ENCODE measurements at places on chromosomes 7 and 10.

DNA sequence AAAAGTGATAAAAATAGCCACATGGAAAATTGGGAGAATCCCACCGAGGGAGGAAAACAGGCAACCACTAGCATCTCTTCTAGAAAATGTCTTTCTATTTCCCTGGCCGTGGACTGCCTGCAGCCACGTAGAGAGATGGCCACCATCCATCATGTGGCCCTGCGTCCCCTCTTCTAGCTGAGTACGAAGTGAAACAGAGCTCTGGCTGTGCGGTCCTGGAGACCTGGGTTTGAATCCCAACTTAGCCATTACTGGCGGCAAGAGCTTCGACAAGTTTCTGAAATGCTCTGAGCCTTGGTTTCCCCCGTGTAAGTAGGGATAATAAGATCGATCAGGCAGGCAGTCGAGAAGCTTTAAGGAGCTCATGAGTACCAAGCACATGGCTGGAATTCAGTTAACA is 32.9 kb downstream of the ZCCHC24 start:
- no peak for DNase-seq

- no peak for DNase-seq
These were observed 40.4 kb upstream of the ABLIM1 start for GRCh38 chr10:114698271-114699061.

DNA sequence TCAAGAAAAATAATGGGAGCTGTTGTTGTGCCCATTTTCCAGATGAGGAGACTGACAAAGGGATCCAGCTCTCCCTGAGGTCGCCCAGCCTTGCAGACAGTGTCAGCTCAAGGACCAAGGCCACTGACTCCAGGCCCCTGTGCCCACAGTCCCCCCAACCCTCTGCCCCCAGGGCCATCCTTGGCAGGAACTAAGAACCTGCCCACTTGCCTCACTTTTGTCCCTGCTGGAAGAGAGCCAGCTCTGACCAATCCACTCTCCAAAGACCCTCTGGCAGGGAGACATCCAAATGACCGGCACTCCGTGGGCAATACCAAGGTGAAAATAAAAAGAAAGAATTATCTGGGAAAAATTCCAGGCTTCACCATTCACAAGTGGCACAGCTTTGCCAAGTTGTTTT is 101.3 kb downstream of the TCERG1L start:
- DNase-seq, result no peak

GRCh38 chr7:37225285-37225969 is 223.2 kb downstream of the ELMO1 start:
- DNase-seq, result no peak

DNA sequence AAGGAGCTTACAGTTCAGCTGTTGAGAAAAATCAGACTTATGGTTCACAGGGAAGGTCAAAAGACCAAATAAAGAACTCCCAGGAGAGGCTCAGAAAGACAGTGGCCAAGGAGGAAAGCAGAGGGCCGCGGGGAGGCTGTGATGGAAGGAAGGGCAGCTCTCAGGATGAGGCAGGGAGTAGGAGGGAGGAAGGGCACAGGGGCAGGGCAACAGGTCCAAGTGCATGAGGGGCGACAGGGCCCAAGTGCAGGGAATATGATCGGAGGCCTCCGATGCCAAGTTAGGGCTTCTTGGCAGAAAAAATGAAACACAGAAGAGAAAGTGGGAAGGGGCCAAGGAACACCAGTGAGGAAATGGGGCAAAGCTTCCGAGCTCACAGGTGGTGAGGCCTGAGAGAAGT is 13.4 kb upstream of the PNLIPRP2 start:
- DNase-seq, result no peak

DNA sequence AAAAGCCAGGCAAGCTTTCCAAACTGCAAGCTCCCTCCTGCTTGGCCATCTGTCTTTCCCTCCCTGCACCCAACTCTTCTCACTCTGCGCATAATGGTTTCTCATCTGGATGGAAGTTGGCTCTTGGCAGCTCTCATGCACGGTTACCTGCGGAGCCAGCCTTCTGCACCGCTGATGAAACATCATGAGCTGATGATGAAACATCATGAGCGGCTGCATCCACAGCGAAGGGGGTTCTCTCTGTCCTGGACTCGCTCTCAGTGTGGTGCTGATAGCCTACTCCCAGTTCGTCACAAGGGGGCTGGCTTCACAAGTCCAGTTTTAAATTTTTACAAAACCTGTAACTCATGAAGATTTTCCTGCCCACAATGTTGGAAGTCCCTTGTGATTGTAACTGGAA is 457.5 kb downstream of the ACTR3B start:
- no peak for DNase-seq

- no peak for DNase-seq
These were observed 597.2 kb upstream of the ADARB2 start for GRCh38 chr10:2334575-2334974.

- no peak for DNase-seq
These were observed 66.8 kb downstream of the TMEM168 start for GRCh38 chr7:112723416-112723815.

DNA sequence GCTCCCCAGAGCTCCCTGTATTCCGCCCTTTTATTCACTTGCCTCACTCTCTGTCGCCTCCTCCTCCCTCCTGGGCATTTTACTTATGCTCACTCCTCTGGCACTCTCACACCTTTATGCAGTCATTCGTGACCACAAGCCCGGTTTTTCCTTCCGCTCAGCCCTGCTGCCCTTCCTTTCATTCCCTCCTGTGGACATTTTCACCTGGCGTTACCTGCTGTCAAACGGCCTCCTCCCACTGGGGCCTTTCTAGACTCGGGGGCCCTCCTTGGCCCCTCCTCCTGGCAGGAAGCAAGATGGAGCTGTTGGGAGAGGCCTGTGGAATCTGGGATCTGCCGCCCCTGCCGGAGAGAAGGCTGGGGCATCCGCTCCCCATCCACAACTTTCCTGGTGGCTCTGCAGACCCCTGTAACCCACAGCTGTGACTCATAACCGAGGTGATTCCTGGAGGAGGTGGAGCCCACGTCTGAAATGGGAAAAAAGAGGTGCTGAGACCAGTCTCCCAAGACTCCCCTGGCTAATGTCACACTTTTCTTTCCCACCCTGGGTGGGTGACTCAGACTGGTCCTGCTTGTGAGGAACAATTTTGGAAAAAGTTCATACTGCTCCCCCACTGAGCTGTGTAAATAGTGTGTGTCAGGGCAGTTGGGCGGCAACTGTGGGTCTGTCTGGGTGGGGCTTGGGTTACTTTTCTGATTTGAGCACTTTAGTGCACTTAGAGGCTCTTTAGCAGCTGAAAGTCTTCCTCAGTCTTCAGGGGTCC is 1.2 kb downstream of the VCL start:
- DNase-seq, result peak; percentile 39

- DNase-seq, result no peak
These were observed 107.0 kb upstream of the PARD3 start for GRCh38 chr10:34922138-34922537.

- DNase-seq, result no peak
These were observed 133.4 kb downstream of the PRKAG2 start for GRCh38 chr7:151743481-151743983.

GRCh38 chr7:12694817-12695216 is 7.4 kb downstream of the ARL4A start:
- DNase-seq, result no peak

DNA sequence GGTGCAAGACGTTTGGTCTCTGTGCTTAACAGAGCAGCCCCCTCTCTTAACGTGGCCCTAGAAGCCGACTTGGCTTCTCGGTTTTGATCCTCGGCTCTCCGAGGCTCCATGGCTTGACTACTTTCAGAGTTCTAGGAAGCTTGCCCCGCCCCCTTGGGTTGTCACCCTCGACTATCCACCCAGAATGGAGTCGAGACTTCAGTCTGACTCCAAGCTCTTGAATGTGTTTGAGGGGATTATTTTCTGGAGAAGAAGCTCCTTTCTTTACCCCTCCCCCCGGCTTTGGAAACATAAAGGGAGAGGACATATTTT is 448 bp downstream of the SEC24C start:
- DNase-seq, result no peak

DNA sequence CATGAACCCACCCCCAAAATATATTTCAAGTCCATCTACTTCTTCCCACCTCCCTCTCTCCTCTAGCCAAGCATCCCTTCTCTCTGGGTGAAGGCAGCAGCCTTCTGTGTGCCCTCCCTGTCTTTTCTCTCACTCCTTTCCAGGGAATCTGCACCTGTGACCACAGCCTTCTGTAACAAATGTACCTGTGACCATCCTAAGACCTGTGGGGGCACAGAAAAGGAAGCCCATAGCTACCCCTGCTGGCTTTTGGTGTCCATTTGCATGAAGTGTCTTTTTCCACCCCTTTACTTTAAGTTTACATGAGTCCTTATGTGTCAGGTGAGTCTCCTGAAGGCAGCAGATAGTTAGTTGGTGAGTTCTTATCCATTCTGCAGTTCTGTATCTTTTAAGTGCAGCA is 2.0 kb upstream of the TBXAS1 start:
- DNase-seq, result no peak

DNA sequence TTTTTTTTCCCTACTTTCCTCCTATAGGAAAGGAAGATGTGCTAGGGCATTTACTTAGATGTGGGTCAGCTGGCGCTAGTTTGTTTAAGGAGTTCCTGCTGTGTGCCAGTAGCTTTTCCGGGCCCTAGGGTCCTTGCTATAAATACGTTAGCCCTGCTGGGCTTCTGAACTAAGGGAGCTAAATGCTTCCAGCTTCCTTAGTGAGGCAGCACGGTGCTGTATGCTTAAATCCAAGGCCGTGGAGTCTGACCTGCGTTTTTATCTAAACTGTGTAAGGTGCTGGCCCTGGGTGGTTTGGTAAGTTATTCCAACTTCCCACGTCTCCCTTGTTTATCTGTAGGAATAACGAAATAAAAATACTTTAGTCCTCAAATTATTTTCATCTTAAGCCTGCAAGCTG is 594 bp downstream of the TDRD1 start:
- no peak for DNase-seq

DNA sequence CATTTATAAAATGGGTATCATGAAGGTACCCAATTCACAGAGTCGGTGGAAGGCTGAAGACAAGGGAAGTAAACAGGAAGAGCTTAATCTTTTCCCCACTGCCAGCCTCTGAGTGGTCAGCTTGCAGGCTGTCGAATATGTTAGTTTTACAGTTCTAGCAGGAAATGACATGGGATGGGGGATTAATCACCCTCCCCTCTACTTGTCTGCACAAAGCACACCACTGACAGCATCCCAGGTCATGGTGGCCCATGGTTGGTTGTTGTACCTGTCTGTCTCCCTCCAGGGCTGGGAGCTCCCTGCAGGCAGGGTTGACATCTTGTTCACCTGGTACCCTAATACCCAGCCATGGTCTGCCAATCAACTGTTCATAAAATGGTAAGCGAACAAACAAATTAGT is 55.6 kb downstream of the GRB10 start:
- DNase-seq, result no peak

DNA sequence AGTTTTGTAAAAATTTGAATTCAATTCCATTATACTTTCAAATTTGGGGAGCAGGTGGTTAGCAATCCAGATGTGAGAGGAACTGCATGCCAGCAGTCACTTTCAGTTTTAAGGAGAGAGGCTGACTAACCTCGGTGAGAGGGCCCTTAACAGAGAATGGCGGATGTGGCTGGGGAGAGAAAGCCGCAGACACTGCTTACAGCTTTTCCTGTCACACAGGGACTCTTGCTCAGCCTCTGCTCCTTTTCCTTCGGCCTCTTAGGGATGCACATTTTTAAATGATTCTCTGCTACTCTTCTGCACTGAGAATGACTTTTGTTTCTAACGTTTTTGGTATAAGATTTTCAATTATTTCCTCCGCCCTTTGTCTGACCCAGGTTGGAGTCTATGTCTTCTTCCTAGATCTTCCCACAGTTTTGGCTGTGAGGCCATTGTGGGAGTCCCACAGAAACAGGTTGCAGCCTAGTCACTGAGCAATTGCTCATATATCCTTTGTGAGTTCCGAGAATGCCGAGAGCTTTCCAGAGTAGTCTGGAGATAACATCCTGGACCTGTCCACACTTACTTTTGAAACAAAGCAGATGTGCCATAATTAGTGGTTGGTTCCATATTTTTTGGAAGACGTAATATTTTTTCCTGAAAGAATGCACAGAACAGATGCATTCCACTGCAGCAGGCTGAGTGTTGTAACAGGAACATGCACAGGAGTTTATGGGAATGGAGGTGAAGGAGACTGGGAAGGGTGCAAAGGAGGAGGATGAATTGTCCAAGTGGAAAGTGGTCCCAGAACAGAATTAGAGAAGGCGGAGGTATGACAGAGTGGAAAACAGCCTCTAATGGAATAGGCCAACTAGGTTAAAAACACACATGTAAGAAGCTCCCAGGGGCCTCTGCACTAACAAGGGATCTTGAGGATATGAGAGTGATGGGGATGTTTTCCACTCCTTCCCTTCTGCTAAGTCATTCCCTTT is 168.0 kb upstream of the ZNF32 start:
- DNase-seq, result peak; percentile 70

DNA sequence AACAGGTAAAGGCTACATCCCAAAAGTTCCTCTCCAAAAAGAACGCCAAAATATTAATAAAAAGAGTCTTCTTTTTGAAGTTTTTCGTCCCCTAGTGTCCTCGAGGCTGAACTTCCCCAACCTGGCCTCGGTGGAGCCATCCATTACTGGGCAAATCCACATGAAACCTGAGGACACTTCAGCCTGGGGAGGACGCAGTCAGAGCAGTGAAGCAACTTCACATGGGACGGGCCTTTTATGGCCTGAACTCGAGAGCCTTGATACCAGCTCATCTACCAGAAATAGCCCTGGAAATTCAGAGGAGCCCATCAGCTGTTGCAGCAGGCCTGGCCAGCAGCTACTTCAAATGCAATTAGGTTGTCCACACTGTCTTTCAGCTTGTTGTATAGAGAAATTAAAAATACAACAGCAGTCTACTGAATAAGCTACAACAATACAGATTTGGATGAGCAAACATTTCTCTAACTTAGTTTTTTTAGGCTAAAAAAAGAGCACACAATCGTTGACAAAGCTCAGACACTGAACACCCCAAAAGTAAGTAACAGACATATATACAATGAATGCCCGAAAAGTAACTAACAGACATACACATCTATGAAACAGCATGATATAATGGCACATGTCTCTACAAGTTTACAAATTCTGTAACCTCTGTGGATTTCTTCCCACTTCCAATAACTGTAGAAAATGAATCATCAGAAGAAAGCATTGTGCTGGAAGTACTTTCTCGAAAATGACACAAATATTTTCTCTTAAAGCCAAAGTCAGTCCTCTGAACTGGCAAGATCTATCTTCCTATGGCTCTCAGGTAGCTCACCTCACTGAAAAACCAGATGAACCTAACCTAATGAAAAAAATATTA is at the start of gene SVIL:
Gene SVIL, minus strand, starts transcription at position 208 of the 862 bp plus-strand sequence. CDS start 79,913 bp downstream, outside the sequence.
- no peak for DNase-seq

DNA sequence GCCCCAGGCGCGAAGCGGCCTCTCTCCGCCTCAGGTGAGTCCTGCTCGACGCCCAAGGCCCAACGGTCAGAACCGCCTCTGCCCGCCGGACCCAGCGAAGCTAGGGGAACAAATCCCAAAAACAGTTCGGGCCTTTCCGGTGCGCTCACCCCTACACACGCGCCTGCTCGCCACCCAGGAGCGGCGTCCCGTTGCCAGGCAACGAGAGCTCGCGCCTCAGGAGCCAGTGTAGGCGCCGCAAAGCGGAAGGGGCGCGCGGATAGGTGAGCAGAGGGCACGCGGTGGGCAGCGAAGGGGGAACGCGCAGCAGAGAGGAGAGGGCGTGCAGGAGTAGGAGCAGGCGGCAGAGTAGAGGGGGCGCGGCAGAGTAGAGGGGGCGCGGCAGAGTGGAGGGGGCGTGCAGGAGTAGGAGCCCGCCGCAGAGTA is at the start of the genes DYDC1 and DYDC2:
Gene DYDC1, minus strand, starts transcription at position 193 of the 426 bp plus-strand sequence. CDS start 4,154 bp downstream, outside the sequence.
Gene DYDC2, plus strand, starts transcription at position 219 of the 426 bp plus-strand sequence. CDS start 5,663 bp downstream, outside the sequence.
- peak; percentile 69 for DNase-seq
